ENCODE measurements at places on chromosomes 2 and 18.

DNA sequence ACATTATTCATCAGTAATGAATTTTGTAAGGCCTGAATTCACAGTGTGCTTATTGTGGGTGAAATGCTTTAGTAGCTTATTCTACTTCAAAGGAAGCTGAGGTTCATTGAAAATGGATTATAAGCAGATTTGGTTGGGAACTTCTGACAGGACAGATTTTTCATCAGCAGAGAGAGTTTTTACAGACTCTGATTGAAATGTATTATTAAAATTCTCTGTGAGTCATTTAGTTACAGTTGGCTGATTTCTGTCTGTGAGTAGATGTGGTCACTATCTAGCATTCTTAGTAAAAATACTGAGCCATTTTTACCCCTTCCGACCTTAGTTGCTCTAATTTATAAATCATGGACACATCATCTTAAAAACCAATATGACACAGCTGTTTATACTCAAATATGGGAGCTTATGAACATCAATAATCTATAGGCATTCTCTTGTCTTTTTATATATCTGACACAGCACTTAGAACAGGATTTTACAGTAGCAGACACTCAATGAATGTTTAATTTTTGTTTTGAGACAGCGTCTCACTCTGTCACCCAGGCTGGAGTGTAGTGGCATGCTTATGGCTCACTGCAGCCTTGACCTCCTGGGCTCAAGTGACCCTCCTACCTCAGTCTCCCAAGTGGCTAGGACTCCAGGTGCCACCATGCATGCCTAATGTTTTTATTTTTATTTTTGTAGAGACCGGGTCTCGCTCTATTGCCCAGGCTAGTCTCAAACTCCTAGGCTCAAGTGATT lies 239.6 kb downstream of the BABAM2 start:
- no peak for DNase-seq

DNA sequence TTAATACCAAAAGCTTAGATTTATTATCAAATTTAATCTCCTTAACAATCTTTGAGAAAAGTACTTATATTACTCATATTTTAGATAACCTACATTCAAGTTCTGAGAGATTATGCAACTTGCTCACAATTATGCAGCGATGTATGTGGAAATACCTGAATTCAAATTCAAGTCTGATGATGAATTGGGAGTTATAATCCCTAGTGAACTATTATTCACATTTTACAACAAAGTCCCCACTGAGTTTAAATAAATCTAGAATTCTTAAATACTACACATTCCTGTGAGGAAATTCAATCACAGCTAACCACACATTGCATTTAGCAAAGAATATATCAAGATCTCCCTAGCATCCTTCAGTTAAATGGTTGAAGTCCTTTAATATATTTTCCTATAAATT lies 278.4 kb downstream of the NOL4 start:
- DNase-seq: no peak

DNA sequence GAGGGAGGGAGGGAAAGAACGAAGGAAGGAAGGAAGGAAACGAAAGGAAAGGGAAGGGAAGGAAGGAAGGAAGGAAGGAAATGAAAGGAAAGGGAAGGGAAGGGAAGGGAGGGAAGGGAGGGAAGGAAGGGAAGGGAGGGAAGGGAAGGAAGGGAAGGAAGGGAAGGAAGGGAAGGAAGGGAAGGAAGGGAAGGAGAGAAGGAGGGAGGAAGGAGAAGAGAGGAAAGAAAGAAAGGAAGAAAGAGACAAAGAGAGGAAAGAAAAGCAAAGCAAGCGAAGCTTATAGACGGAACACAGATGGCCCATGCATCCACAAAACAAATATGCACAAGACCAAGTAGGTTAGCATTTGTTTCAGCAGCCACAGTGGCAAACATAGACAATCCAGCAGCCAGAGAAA lies 20.4 kb upstream of the GALNT3 start:
- no peak for DNase-seq

GRCh38 chr2:54775710-54776109 lies 52.2 kb downstream of the EML6 start:
- DNase-seq: no peak

DNA sequence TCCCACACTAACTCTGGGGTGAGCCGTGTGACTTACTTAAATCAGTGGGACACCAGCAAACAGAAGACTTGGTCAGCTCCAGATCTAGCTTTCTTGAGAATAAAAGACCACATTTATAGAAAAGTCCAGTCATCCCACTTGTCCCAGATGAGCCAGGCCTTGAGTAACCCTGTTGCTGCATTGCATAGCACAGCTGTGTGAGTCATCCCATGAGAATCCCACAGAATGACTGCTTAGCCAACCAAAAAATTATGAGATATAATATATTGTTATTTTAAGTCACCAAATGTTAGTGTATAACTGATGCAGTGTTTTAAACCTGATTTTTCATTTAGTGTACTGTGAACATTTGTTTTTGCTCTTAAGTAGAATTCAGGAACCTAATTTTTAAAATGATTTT lies 94.2 kb upstream of the FSHR start:
- peak; percentile 29 for DNase-seq

- no peak for DNase-seq
These were observed 70.4 kb upstream of the MGAT4A start for GRCh38 chr2:98801286-98801685.

GRCh38 chr2:204033611-204034495 lies 97.3 kb downstream of the ICOS start:
- DNase-seq: no peak

DNA sequence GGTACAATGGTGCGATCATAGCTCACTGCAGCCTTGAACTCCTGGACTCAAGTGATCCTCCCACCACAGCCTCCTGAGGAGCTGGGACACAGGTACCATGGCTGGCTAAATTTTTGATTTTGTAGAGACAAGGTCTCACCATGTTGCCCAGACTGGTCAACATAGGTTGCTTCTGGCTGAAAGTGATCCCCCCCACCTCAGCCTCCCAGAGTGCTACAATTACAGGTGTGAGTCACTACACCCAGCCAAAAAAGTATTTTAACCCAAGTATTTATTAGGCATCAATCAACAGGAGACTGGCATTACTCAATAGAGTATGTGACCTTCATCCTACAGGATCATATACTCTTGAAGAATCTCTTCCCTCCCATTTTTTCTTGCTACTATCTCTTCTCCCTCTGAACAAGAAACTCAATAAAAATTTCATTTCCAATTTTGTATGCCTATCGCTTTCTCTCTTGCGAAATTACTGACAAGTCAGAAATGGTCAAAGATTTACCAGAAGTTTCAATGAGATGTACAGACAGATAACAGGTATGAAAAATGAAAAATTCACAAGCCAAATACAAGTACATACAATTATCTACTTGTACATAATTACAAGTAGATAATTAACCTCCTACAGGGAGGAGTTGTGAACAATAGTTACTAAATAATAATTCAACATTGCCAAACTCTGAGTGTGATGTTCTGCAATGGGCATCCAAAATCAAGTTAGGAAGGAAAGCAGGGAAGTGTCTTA lies 34.9 kb upstream of the CCNT2 start:
- no peak for DNase-seq

DNA sequence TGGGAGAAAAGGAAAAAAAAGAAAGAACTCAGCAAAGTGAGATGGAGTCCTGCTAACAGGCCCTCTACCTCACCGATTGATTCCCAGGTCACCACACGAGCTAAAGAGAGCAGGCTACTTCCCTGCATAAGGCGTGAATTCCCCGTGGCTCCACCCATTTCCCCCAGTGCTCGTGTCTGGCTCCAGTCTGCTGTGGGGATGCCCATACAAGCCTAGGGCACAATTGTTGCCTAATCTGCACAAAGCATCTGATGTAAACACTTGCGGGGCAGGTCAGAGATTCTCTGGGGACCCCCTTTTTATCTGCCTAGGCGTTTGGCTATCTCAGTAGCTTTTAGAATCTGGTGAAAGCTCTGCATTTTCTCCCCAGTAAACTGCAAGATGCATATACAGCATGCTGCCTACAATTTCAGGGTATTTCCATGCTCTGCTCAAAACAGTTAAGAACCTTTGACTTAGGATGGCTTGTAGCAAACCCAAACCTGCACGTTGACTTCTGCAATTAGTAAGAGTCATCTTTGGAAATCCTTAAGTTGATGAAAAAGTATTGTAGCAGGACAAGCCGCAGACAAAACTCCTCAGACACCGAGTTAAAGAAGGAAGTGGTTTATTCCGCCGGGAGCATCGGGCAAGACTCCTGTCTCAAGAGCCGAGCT lies 34.8 kb downstream of the MYO3B start:
- no peak for DNase-seq

DNA sequence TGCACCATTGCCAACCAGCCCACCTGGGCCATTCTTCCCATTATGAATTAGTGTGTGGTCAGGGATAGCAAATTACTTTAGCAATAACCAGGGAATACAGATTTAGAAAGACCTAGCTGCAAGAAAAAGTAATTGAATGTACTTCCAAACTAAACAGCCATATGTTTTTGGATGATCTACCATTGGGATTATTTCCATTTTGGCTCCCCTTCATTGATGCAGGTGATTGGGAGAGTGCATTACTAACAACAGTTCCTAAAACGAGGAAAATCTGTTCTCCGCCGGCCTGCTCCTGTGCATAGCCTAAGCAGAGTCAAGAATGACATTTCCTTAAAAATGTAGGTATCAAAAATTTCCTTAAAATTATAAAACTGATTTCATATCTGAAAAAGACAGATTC lies 58.5 kb downstream of the MAIP1 start:
- no peak for DNase-seq

DNA sequence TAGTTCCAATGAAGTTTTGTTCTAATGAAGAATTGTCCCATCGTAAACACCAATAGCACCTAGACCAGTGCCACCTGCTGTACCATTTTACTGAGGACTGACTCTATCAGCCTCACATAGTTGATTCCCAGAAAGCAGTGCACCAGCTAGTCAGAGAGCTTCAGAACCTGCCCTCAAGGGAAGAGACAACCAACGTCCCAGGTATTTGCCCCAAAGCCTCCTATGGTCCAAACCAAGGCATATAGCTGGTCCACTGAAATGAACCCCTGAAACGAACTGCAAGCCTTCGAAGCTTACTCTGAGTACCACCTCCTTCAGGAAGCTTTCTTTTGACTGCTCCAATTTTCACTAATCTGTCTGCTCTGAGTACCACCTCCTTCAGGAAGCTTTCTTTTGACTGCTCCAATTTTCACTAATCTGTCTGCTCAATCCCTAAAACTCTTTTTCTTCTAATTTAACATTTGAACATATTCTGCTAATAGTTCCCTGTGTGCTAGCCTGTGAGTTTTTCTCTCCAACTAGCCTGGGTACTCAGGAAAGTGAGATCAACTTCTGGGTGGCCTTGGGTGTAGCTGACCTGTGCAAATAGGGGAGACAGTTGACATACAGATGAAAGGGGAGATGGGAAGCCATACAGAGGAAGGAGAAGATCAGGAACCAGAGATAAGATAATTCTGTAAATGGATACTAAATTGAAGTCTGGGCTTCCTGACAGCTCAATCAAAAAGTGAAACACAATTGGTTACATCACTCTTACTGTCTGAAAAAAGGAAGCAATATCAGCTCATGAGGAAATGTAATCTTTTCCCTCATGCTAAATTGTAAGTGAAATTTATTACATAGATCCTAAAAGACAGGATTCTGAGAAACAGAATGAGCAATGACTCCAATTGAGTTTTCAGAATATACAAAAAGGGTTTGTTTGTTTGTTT lies 33.5 kb upstream of the EML4 start:
- no peak for DNase-seq

DNA sequence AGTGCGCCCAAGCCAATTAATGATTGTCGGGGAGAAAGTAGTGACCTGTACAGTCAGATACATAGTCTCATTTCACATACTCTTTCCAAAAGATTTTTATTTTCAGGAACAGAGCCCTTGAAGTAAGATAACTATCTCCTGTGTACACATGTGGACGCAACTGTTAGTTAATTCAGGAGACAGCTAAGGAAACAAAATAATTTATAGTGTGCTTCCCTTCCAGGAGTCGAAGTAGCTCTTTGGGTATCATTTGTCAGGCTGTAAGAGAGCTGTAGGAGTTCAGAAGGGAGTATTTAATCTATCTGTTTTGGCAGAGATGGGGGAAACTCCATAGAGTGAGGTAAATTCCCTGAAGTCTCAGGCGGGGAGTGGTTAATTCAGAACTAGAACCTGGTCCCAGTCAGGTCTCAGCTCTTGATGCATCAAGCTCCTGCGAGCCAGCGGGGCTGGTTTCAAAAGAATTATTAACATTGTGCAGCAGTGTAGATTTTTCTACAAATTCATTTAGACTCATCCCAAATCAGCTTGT lies 63.0 kb downstream of the MAPK4 start:
- no peak for DNase-seq

DNA sequence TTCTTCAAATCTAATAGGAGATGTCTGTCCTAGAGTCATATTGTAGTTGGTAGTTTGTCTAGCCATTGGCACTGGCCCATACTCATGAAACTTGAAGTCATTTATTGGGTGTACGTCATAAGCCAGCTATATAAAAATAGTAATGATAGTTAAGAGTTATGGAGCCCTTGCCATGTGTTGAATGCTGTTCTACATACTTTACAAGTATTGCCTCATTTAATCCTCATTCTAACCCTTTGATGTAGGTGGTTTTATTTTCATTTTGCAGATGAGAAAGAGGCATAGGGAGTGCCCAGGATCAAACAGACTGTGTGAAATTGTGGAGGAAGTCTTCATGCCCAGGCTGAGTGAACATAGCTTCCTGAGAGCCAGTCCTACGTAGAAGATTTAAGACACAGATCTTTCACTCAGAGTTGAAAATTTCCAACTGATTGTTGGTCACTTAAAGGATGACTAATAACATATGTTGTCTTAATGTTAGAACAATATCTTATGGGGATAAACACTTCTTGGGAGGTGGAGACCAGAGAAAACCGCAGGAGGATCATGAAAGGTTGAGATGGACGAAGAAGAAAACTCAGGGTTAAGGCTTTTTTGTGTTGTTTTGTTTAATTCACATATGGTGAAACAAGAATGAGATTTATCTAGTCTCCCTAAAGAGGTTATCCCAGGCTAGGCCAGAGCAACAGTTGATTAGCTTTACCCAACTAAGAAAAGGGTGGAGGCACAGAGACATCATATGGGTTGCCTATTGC lies 156.0 kb downstream of the CERS6 start:
- no peak for DNase-seq

DNA sequence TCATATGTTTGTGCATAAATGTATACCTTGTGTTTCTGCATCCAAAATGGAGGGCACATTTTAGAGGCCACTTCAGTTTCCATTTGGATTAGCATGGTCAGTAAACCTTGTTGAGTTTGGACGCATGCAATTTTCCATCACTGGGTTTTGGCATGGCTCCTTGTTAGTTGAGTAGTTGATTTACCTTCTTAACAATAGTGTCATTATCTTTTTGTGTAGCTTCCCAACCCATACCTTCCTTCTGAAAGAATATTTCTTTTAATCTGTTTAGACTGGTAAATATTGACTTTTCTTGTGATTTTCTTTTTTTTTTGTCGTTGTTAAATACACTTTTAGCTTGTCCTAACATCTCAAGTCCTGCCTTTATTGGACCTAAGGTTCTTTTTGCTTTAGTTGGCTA lies 15.5 kb downstream of the RPIA start:
- DNase-seq: no peak

DNA sequence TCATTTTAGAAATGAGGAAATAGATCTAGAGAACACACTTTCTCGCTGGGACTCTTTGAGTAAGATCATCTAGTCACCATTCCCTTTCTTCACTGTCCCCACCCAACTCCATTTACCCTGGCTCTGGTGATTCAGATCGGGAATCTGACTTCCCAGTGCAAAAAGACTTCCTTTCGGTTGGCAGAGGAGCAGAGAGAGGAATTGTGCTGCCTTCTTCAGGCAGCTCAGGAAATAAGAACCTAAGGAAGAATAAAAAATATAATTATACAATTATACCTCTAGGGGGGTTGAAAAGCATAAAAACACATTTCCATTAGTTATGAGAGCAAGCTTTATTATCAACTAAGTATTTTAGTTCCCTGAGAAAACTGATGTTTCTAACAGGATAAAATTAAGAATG lies 9.3 kb upstream of the MPP4 start:
- no peak for DNase-seq

- no peak for DNase-seq
These were observed 7.9 kb upstream of the COLEC11 start for GRCh38 chr2:3587021-3587420.
